GM12878 (cell line): ENCODE measurements at places on chromosomes 4 and X. TPM values are rescaled to one million over a fixed set of nuclear protein-coding genes. Genes with fewer than 3 reads are reported as not detected.

Gene MRPS18C
- 74.7 and 75.1 TPM in 2 replicates for total RNA-seq

Gene C1GALT1C1
- 11.6 and 12.8 TPM in 2 replicates for total RNA-seq

Gene CXCL1
- not detected in 2 replicates for total RNA-seq

- H3K36me3 ChIP-seq: no peaks in the 10 kb centered on the region
- no peak overlapping the region for H3K27ac ChIP-seq
- no peak for DNase-seq
- H3K4me3 ChIP-seq: no peak overlapping the region
Observed at GRCh38 chr4:40702800-40703151, 47.0 kb upstream of the NSUN7 start.

DNA sequence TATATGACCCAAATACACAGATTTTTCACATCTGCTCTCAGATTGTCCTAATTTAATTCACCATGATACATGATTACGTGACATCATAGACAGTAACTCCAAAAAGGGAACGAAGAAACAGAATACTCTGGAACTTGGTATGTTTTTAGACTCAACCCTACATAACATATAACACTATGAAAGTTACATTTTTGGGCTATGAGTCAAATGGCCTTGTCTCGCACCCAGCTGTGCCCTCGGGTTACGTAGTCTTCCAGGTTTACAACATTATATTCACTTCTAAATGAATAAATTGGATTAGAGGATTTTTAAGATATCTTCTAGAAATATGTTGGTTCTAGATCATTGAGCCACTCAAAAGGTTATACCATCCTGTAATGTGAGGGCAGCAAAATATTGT lies 2089.6 kb upstream of the TENM3 start:
- no peak for DNase-seq
- no peaks in the 10 kb centered on the region for H3K4me1 ChIP-seq
- no peak overlapping the region for H3K4me3 ChIP-seq
- no peaks in the 10 kb centered on the region for H3K36me3 ChIP-seq
- no peaks in the 10 kb centered on the region for H3K27me3 ChIP-seq

GRCh38 chr4:37865450-37865849 lies 25.4 kb upstream of the TBC1D1 start:
- no peaks in the 10 kb centered on the region for H3K27me3 ChIP-seq
- no peaks in the 10 kb centered on the region; the same call in 1 of the 2 replicates for H3K36me3 ChIP-seq
- H3K4me1 ChIP-seq: no peaks in the 10 kb centered on the region; the same call in 1 of the 2 replicates

- DNase-seq: no peak
- H3K27me3 ChIP-seq: no peaks in the 10 kb centered on the region
- no peaks in the 10 kb centered on the region for H3K4me1 ChIP-seq
- no peak overlapping the region for H3K27ac ChIP-seq
- H3K36me3 ChIP-seq: no peaks in the 10 kb centered on the region
Observed at GRCh38 chr4:87783781-87784180, 15.6 kb upstream of the IBSP start.

DNA sequence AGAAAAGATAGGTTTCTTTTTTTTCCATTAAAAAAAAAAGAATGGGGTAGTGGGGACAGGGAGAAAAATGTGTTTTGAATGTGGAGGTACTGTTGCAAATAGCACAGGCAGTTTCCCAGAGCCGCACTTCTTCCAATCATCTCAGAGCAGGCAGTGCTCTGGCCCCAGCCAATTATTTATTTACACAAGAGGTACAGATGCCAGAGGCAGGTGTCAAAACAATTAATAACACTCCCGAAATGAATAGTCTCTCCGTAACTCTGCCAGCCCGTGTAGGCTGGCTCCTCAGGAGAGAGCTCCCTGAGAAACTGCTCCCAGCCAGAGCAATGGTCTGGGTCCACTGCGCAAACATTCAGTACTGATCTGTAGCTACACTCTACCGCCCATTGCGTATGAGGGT lies 130.8 kb upstream of the IL1RAPL2 start:
- no peak overlapping the region for H3K27ac ChIP-seq
- no peaks in the 10 kb centered on the region; the same call in 1 of the 2 replicates for H3K27me3 ChIP-seq
- no peaks in the 10 kb centered on the region for H3K4me1 ChIP-seq
- H3K36me3 ChIP-seq: no peaks in the 10 kb centered on the region

DNA sequence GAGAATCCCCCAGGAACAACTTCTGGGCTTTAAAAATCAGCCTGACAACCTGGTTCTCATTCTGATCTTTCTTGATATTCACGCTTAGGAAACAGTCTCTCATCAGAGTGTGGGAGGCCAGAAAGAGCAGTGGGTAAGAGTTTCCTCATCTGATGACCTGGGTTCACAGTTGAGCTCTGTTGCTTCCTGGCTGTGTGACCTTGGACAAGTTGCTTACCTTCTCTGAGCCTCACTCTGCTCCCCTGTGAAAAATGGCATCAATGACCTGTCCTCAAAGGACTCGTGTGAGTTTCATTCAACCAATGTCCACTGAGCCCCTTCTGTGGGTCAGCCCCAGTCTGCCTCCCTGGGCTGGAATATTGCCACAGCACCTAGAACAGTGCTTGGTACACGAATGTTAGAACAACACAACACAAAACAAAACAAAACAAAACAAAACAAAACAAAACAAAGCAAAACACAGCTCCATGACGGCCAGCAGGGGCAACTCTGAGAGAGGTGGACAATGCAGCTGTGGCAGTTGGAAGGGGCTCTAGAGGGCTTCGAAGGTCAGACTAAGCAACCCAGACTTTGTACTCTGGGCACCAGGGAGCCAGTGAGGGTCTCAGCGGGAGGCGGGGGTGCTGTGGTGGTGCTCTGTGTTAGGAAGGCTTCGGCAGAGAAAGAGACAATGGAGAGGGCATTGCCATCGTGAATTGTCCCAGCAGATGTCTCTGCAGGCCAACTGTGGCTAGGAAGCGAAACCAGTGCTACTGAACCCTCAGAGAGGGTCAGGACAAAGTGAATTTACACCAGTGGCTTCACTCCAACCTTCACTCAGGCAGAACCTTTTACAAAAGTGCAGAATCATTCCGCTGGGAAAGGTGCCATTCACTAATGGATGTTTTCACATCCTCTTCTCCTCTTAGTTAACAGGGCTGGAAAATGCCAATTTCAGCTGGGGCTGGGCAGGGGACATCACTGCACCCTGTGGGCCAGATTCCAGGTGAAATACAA lies 14.3 kb upstream of the C4orf50 start:
- no peak overlapping the region for H3K27ac ChIP-seq
- H3K4me1 ChIP-seq: no peaks in the 10 kb centered on the region
- H3K4me3 ChIP-seq: no peak overlapping the region
- no peaks in the 10 kb centered on the region for H3K27me3 ChIP-seq
- DNase-seq: no peak

DNA sequence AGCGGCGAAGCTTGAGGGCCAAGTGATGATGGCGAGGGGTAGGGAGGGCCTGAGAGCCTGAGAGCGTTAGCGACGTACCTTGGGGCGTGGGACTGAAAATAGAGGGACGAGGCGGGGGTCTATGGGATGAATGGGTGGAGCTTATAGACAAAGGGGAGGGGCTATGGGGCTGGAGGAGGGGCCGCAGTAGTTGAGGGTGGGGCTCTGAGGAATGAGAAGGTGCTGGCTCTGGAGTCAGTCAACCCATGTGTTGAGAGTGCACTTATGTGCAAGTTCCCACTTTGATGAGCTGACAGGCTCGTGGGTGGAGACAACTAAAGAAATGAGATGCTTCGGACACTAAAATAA lies 488 bp downstream of the TBC1D25 start:
- H3K27ac ChIP-seq: peak overlapping the region; percentile 81
- H3K27me3 ChIP-seq: no peaks in the 10 kb centered on the region
- H3K4me3 ChIP-seq: peak overlapping the region; percentile 73
- DNase-seq: no peak
- no peaks in the 10 kb centered on the region for H3K4me1 ChIP-seq

GRCh38 chrX:130418066-130418465 lies 16.3 kb downstream of the RBMX2 start:
- H3K27ac ChIP-seq: no peak overlapping the region
- no peak for DNase-seq
- H3K4me3 ChIP-seq: no peak overlapping the region
- no peaks in the 10 kb centered on the region; the same call in 1 of the 2 replicates for H3K36me3 ChIP-seq
- H3K27me3 ChIP-seq: no peaks in the 10 kb centered on the region

DNA sequence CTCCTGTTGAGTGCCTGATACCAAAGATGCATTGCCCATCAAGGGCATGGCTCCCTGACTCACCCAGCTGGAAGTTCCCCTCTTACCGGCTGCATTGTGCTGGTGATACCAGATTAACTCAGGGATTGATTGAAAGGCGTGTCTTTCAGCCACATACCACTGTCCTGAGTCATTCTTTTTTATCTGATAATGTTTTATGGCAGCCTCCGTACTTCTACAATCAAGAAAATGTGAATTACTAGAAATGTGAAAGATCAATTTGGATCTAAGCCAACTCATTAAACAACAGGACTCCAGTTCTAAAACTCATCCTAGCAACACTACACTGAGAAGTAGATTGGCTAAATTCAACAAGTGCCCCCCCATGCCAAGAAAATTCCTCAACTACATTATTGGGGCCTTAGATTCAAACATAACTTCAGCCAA lies 40.0 kb downstream of the TXK start:
- H3K27ac ChIP-seq: no peak overlapping the region
- no peak for DNase-seq

DNA sequence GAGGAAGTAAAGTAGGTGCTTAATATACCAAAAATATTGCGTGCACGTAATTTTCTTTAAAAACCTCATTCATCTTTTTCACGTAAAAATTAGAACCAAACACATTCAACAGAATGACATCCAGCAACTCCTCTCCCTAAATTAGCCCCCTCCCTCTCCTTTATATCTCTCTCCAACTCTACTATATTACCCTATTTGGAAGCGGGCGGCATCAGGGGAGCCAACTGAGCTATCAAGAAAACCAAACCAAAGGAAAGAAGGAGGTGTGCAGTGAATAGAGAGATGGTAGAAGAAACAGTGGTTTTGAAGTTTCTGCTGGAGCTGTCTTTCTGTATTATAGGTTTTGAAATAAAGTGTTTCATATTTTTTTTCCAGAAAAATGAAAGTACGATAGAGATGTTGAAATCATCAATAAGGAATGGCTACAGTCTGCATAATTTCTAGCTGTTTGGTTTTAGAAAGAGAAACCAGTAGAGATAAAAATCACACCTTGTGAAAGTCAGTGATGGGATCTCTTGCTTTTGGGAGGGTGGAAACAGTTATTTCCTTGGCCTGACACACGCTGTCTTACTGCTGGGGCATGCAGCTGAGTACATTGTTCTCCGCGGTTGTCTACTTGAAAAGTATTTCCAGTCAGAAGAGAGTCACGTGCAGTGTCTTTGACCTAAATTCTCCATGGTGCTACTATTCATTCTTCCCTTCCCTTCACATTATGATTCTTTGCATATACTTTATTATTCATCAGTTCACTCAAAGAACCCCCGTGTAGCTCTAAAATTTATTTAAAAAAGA lies 94.1 kb upstream of the WDR17 start:
- no peak overlapping the region for H3K4me3 ChIP-seq
- DNase-seq: no peak
- H3K4me1 ChIP-seq: no peaks in the 10 kb centered on the region
- no peak overlapping the region for H3K27ac ChIP-seq

DNA sequence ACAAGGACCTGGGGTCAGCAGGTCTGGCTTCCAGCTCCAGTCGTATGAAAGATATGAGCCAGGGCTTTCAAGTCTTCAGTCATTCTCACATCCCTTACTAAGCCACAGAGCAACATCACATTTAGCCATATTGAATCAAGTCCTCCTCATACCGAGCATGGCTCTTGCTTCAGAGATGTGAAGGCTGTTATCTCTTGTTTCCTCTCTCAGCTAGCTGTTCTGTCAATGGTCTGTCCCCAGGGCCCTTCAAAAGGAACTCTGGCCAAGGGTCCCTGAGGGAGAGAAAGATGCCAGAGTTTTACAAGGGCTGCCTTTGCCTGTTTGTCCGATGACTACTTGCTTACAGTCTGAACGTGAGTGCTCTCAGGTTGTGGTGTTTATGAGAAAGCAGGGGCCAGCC lies 30.5 kb downstream of the DOCK11 start:
- DNase-seq: no peak
- H3K4me3 ChIP-seq: no peak overlapping the region
- H3K36me3 ChIP-seq: no peaks in the 10 kb centered on the region
- peak overlapping the region; percentile 7 for H3K27ac ChIP-seq

DNA sequence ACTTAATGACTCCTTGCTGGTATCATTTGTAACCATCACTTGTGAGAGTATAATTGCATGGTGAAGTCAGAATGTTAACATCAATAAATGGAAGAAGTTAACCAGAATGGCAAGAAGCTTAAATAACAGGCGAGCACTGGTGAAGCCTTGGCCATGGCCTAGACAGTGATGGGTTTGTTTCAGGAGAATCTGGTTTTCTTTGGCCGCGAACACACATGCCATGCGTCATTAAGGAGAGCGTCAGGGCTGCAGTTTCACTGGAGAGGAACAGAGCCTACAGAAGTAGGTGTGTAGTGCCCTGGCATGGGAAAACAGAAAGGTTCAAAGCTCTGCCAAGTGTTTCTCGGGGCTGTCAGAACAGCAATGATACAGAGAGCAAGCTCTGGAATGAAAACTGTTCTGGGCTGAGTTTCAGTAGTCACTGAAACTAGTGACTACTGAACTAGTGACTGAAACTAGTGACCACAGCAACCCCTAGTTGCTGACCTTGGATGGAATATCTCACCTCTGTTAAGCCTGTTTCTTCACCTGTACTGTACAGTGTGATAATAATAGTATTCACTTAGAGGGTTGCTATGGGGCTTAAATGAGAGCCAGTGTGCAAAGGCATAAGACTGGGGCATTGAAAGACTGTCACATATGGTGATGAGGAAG lies 93.8 kb downstream of the C4orf51 start:
- H3K27ac ChIP-seq: peak overlapping the region; percentile 38; the same call in 1 of the 2 replicates
- H3K4me1 ChIP-seq: peaks cover 35% of the 10 kb centered on the region
- H3K4me3 ChIP-seq: no peak overlapping the region; the same call in 1 of the 2 replicates
- H3K27me3 ChIP-seq: no peaks in the 10 kb centered on the region
